ENCODE measurements at places on chromosomes 1 and 21.

DNA sequence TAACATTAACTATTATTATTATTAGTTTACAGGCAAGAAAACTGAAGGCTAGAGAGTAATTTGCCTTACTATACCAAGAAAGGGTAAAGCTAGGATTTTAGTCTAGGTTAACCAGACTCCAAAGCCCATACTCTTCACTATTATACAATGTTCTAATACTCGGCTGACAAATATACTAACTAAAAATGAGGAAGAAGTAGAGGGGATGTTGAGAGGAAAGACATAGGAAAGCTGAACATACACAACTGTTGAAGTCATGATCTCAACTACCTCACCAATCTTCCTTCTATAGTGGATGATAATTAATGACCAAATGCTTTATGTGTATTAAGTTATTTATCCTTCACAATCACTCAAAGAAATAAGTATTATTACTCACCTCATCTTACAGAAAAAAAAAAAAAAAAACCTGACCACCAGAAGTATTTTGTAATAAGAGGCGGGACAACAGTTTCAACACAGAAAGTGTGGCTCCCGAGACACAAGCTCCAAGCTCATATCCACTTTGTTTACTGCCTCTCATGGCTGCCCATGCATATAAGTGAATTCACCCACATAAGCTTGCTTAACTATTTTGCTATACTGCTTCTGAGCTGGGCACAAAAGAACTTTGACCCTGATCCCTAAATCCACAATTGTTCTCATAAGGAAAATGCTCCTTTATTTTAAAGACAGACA is 78.0 kb downstream of the USP1 start:
- no peak for DNase-seq

DNA sequence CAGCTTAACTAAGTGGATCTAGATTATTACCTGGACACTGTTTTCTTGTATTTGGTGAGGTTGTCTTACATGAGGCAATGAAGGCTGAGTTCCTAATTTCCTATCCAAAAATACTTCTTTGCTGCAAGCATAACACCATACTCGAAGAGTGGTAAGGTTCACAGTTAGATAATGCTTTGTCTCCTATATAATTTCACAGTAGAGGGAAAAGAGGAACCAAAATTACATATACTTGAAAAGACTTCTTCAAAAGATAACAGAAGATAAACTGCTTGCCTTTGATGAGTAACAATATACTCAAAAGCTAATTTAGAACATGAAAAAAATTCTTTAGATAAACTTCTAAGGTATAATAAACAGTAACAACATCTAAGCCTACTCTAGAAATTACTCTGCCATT is 20.4 kb downstream of the USP33 start:
- no peak for DNase-seq

DNA sequence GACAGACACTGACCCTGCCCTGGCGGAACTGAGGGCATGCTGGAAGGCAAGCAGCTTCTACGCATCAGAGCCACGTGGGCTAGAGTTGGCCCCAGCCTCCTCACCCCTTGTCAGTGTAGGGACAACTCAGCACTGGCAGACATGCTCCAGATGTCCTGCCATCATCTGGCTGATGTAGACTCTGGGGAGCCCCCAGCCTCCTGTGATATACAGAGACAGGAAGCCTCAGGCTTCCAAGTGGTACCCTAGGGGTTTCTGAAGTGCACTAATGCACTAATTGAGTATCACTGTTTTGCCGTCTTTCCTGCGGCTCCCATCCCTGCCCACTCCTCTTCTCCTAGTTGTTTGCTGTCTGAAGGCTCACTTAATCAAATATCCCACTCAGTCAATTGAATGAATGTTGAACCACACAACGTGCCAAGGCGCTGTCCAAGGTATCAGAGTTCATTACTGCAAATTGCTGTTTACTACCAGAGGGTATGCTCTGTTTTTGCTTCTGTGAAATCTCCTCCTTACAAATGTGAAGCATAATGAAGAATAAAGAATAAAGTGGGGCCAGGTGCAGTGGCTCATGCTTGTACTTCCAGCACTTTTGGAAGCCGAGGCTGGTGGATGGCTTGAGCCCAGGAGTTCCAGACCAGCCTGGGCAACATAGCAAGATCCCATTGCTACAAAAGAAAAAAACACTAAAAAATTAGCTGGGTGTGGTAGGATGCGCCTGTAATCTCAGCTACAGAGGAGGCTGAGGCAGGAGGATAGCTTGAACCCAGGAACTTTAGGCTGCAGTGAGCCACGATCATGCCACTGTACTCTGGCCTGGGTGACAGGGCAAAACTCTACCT is 76.4 kb upstream of the ZBTB18 start:
- DNase-seq: peak; percentile 43

- DNase-seq: no peak
These were observed 27.0 kb downstream of the ABCA4 start for GRCh38 chr1:94093996-94094395.

GRCh38 chr21:44454747-44455523 is at the start of gene LRRC3:
TSS of gene LRRC3 (plus strand) at chr21:44455510. CDS start at chr21:44456645, 1,135 bp downstream.
- DNase-seq: peak; percentile 81

- DNase-seq: no peak
These were observed 85.5 kb downstream of the NGF start for GRCh38 chr1:115252585-115252984.

DNA sequence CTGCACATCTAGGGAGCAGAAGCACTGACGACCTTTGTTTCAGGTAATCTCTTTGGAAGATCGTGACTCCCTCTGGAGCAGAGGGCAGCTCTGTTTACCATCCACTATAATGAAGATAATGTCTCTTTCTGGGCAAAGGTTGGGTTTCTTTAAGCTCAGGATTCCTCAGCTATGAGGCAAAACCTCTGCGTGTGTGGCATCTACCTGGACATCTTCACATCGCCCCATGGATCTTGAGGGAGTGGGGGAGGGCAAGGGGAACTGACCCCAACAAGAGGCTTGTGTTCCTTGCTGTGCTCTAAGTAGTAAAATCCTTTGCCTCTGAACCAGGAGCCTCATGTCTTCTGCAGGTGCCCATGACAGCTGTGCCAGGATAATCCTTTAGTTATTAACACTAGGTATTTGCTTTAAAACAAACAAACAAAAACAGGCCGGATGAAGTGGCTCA is 19.6 kb downstream of the SPATA45 start:
- DNase-seq: no peak

GRCh38 chr1:18652791-18653190 is 22.1 kb downstream of the PAX7 start:
- DNase-seq: no peak

DNA sequence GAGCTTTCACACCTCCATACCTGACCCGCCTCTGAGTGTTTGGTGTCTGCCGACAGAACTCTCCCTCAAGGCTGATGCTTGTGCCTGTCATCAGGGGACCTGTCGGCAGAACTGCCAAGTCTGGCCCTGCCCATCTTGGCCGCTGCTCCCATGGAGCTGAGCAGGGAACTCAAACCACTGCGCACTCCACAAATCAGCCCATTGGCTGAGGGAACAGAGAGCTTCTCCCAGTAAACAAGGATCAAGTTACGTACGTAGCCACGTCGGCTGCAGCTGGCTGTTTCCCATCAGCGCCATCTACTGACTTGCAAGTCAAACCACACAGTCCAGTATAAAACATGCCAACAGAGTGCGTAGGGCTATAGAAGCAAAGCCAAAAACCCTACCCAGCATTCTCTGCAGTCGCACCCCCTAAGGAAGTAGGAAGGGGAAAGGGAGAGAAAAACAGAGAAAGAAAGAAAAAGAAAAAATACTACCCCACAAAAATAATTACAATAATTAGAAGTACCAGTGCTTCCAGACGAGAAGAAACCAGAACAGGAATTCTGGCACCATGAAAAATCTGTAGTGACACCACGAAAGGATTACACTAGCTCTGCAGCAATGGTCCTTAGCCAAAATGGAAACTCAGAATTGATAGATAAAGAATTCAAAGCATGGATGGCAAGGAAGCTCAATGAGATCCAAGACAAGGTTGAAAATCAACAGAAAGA is 13.1 kb downstream of the KRTAP13-1 start:
- peak; percentile 77 for DNase-seq
